Epithelial cell of proximal tubule (primary cell): ENCODE measurements at places on chromosomes 7 and 10.

- peak; percentile 56 for DNase-seq
Measured at GRCh38 chr10:61836888-61837754, 64.4 kb upstream of the ARID5B start.

GRCh38 chr10:43846968-43847367, 198.3 kb upstream of the ZNF32 start:
- DNase-seq = no peak

DNA sequence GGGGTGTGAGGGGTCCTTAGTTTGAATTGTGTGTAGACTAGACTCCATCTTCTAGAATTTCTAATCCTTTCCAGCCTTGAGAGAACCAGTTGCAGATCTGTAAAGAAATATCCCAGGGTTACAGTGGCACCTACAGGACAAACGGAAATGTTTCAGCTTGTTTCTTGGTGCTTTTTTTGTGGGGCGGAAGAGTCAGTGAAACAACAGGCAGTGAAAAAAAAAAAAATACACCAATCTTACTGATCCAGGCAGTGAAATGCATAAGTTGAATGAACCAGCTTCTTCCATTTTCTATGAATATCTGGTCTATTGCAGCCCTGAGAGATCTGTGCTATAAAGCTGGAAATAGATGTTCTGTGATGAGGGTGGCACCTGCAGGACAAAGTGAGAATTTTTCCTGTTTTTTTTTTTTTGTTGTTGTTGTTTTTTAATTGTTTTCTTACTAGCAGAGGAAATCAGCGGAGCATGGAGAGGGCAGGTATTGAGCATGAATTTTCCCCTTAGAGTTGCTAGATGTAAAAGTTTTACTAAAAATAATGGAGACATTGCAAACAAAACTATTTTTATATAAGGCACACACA, 81.9 kb upstream of the DYNC1I1 start:
- DNase-seq = peak; percentile 31

- DNase-seq = no peak
Measured at GRCh38 chr10:27611744-27612550, 107.8 kb downstream of the RAB18 start.

- no peak for DNase-seq
Measured at GRCh38 chr10:22615819-22616499, 98.4 kb downstream of the PIP4K2A start.

GRCh38 chr10:19451937-19452336, 364.3 kb upstream of the PLXDC2 start:
- DNase-seq = no peak

DNA sequence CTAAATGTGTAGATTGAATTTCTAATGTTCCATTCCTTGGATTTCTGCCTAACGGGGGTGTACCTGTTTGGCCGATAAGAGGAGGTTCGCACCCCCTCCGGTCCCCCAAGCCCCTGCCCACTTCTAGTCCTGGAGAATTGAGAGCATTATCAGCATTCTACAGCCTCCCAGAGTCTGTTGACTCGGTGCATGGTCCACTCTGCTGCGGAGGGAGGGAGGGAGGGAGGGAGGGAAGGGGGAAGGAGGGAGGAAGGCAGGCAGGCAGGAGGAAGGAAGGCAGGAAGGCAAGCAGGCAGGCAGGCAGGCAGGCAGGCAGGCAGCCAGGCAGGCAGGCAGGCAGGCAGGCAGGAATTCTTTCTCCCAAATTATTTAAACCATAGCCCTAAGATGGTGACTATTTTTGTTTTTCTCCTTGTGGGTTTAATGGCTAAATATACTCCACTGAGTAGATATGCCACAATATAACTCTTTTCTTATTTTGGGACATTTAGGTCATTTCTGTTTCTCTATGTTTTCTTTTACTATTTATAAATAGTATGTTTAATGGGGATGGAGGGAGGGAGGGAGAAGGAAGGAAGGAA, 69.5 kb upstream of the CHST15 start:
- no peak for DNase-seq

GRCh38 chr10:102801496-102801895, 35.7 kb downstream of the CYP17A1 start:
- no peak for DNase-seq

DNA sequence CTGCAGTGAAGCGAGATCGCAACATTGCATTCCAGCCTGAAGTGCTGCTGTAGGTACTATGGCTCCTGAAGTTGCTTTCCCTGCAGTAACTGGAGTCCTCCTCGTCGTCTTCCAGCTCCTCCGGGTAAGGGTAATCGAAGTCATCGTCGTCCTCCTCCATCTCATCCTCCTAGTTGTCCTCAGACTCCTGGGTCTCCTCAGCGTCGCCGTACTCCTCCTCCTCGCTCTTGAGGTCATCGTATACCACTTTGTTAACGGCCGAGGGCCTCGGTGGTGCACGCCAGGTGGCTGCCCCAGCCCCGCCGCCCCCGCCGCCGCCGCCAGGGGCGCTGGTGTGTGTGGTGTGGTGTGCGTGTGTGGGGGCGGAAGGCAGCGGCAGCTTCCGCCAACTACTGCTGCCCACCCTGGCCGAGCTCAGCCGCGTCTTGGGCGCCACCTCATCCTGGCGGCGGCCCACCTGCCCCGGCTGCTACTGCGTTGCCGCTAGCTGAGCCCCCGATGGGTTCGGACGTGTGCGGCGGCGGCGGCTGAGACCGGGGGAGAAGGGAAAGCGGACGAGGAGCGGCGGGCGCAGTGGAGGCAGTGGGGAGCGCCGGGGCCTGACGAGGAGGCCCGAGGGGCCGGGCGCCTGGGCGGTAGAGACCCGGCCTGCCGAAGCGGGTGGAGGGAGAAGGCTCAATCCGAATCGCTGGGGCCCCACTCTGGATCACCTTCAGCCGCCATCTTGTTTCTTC, 11.8 kb upstream of the ACBD5 start:
- no peak for DNase-seq

DNA sequence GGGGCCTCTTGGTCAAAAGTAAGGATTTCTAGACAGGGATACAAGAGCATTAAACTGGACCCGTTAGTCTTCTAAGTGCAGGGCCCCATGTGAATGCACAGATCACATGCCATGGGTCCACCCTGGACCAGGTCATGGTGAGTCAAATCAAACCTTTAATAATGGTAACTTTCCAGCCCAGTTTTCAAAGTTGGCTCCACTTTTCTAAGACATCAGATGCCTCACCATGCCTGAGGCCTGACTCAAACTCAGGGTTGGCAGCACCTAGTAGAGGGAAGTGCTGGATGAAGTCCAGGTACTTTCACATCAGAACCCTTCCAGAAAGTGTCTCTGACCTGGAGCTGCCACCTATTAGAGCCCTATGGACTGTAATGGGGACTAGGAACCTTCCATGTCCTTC, 9.7 kb upstream of the SMIM30 start:
- DNase-seq = peak; percentile 23

GRCh38 chr7:129502708-129503685, 666 bp downstream of the SMKR1 start:
- no peak for DNase-seq
